Left cardiac atrium (tissue), 4 donors: ENCODE measurements at places on chromosomes 5 and 9.
A peak's percentile ranks its signal among the peaks of the same experiment; 100 is the strongest.

DNA sequence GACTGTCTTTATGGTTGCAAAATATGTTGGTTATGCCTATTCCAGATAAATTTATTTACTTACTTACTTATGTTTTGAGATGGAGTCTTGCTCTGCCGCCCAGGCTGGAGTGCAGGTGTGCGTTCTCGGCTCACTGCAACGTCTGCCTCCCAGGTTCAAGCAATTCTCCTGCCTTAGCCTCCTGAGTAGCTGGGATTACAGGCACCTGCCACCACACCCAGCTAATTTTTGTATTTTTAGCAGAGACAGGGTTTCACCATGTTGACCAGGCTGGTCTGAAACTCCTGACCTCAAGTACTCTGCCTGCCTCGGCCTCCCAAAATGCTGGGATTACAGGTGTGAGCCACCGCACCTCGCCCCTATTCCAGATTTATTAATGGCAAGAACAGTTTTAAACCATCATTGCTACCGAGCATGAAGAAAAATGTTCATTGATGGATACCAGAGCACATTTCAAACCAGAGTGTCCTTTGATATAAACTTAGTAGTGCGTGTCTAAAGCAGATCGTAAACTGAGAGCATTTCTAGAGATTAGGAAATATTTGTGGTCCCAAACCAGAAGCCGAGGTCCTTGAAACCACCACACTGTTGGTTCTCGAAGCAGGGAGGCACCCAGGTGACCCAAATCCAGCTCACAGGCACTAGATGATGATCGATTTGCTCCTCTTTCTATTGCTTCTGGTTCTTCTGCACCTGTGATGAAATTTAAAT, 85.2 kb downstream of the GRAMD2B start:
- DNase-seq: no peak

- no peak for DNase-seq
Observed at GRCh38 chr5:16992444-16992843, 56.4 kb upstream of the MYO10 start.

- DNase-seq: no peak
Observed at GRCh38 chr5:142472306-142472951, 147.6 kb upstream of the SPRY4 start.

DNA sequence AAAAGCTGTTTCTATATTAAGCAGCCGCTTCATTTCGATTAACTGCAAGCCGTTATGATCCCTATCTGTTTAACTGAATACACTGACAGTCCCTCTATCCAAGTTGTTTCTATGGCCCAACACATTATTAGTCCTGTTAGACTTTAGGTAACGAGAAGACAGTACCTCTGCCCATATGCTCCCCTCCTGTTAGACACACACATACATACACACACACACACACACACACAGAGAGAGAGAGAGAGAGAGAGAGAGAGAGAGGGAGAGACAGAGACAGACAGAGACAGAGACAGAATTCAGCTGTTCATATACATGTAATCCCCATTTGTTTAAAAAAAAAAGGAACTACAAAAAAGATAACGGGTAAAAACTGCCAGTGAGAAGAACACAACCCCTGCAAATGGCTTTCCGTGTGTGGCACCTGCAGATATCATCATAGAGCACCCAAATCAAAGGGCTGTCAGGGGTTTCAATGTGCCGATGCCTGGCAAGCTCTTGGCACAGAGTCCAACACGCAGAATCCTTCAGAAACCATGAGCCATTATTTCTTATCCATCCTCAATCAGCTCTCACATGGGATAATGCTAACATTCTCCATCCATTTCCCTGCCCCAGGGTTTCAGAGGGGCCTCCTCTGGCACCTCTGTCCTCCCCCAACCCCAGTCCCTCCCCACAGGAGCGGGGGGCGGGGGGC, 144.0 kb downstream of the MYO10 start:
- no peak for DNase-seq

DNA sequence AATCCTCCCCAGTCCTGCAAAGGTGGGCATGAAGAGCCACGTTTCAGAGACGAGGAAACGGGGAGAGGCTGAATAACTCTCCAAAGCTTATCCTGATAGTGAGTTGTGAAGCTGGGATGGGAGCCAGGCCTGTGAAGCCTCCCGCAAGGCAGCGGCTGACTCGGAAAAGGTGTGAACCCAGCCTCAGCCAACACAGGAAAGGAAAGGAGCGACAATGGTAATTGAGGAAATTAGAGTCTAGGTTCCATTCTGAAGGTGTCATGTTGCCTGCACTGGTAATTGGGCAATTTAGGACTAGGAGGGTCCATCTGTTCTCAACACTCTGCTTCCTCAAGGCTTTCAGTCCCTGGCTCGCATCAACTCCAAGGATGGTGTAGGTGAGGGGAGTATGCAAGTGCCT, 83.4 kb downstream of the LIFR start:
- peak; percentile 71 for DNase-seq

DNA sequence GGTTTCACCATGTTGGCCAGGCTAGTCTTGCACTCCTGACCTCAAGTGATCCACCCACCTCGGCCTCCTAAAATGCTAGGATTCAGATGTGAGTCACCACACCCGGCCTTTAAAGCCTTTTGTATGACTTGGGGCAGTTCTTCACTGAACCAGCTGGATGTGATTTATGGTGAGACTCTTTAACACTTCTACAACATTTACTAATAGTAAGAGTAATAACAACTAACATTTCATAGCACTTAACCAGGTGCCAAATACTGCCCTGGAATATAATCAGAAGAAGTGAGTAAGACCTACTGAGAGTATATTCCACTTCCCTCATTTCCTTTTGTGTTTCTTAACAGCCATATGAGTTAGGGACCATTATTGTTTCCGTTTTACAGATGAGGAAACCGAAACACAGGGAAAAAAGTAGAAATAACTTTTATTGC, 10.0 kb downstream of the ZSWIM6 start:
- DNase-seq: no peak

- DNase-seq: no peak
Observed at GRCh38 chr5:141135718-141136266, 786 bp downstream of the PCDHB5 start.

DNA sequence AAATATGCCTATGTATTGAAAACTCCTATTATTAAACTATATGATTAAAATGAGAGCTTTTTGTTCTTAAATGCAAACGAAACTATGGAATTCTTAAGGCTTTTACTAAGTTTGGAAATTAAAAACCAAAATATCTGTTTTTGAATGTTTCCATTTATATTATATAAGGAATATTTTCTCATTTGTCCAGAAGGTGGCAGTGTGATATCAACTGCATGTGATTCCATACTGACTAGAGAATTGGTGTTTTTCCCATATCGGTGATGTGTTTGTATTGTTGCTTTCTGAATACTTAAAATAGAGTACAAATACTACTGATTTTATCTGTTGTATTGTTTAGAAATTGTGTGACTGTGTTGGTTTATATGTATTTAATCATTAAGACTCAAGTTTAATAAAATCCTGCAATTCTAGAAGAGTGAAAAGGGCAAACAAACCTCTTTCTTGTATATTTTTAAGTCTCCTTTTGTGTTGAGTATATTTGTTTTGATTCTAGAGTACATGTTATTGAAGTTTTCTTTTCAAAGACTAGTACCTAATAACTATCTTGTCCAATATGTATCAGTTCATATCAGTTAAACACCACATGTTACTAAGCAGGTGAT, 320.8 kb downstream of the CCDC171 start:
- no peak for DNase-seq

DNA sequence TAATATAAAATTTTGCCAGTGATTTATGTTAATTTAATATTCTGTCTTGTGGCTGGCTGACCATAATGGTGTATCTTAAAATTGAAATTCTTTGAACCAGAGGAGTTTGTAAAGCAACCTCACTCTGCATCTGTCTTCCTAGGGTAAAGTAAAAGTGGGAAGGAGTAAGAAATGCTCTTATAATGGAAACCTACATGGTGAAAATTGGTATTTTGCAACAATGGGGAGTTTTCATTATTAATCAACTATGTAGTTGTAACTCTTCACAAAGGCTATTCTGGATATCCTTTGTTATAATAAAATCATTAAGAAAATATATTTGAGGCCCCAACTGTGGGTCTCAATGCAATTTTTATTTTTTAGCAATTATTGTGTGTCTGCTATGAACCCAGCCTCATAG, 44.2 kb downstream of the SNX30 start:
- no peak for DNase-seq

DNA sequence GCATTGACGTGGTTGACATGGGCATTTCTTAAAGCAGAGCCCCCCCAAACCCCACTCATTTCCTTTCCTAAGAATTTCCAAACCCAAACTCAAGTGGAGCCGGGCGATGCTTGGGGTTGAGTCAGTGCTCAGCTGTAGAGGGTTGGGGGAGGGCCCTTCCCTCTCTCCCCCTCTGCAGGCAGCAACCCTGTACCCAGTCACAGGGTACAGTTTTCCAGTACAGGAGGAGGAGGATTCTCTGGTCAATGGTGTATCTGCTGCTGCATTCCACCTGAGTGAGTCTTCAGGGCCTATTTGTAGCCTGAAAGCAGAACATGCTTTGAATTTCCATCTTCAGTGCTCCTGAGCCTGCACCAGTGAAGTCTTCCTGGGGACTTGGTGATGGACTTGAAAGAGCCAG, 55.8 kb downstream of the ENTREP1 start:
- DNase-seq: no peak

GRCh38 chr5:172801179-172801671, 30.2 kb upstream of the DUSP1 start:
- peak; percentile 44 for DNase-seq

DNA sequence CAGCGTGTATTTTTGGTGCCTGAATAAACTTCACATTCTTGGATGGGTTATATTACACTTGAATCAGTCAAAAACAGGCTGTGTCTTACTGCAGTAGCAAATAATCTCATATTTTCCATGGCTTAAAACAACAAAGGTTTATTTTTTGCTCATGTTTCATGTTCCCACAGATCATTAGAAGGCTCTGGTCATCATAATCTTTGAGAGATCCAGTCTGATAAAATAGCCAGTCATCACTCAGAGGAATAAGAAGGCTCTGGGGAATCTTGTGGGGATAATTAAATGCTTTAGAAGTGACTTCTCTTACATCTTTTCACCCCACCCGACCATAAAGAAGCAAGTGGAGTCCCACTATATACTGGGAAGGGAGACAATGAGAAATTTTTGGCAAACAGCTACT, 417.7 kb downstream of the PSAT1 start:
- DNase-seq: no peak

DNA sequence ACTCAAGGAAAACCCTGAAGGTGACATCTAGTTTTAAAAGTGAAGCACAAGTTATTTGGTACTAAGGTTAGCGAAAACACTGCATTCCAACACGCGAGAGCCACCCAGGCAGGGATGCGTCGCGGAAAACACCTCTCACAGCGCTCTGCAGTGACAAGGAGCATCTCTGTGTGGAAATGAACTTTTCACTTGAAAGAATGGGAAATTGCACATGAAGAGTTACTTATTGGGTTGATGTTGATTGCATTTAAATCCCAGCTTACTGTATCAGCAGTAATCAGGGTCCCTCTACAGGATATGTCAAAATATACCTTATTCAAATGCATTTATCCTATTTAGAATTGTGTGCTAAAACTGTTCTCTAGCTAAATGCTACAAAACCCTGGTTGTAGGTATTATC, 144.4 kb downstream of the BNC2 start:
- DNase-seq: no peak

DNA sequence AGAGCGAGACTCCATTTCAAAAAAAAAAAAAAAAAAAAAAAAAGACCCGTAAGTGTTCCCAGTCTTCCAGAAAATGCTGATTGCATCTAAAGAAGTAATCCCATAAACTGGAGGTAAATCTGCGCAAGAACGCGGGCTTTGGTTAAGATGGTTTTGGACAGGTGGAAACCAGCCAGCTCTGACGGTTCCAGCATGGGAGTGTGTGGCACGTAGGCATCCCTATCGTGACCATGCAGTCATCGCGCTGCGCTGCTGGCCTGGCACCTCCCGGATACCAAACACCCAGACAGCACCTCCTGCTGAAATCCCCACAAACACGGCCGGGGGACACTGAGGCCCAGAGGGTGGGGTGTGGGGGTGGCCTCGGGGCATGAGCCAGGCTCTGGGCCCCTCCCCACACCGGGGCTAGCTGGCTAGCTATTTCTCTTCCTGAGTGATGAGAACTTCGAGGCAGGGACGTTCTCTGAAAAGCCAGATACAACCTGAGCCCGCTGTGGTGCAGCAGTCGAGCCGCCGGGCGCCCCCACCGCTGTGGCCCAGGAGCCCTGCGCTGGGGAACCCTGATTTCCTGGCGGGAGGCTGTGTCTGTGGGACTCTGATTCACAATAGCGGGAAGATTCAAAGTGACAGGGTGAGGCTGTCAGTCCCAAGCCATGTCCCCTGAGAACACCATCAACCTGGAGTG, 32.2 kb upstream of the NOTCH1 start:
- no peak for DNase-seq

GRCh38 chr9:8570776-8571175, 771.2 kb upstream of the DMAC1 start:
- no peak for DNase-seq

DNA sequence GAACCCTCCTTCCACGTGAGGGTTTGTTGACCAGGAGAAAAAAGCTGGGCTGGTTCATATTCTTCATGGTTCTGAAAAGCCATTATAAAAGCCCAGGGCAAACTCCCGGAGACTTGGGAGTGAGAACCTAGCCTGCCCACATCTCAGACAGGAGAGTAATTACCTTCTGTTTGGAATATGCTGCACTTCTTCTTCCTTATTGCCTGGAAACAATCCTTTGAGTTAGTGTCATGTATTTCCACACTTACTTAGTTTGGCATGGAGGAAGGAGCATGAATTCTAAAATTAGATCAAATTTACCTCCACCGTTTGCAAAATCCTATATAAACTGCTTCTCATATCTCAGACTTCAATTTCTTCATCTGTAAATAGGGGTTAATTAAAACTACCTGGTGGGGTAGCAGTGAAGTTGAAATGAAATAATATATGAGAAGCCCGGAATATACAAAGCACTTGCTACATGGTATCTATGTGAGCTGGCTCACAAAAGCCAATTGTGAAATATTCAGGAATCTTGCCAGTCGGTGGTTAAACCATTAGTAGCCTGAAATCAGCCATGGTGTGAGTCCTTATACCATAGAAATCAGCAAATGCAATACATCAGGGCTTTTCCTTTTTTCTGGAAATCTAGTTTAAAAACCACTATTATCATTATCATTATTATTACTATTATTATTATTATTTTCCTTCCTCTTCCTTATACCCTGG, 140.0 kb upstream of the RAD23B start:
- no peak for DNase-seq

- DNase-seq: no peak
Observed at GRCh38 chr9:1530696-1531095, 480.5 kb downstream of the DMRT2 start.
